Activated CD8-positive, alpha-beta T cell treated with anti-CD3 and anti-CD28 coated beads for 36 hours (primary cell): ENCODE measurements at places on chromosomes 11 and 22. TPM values are rescaled to one million over a fixed set of nuclear protein-coding genes. Genes with fewer than 3 reads are reported as not detected.

DNA sequence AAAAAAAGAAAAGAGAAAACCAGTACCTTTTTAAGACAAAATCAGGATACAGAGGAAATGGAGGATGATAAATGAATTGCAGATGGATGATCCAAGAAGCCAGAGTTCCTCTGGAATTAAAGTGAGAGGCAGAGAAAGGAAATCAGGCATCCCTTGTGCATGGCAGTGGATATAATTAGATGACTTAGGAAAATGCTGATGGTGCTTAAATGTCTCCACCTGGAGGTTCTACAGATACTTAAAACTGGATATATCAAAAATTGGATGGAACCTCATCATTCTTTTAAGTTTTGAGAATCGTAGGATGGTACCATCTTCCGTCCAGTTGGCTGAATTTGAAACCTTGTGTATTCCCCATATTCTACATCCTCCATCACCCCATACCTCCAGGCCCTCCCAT, 1040.0 kb downstream of the NTM start:
- DNase-seq, result no peak

DNA sequence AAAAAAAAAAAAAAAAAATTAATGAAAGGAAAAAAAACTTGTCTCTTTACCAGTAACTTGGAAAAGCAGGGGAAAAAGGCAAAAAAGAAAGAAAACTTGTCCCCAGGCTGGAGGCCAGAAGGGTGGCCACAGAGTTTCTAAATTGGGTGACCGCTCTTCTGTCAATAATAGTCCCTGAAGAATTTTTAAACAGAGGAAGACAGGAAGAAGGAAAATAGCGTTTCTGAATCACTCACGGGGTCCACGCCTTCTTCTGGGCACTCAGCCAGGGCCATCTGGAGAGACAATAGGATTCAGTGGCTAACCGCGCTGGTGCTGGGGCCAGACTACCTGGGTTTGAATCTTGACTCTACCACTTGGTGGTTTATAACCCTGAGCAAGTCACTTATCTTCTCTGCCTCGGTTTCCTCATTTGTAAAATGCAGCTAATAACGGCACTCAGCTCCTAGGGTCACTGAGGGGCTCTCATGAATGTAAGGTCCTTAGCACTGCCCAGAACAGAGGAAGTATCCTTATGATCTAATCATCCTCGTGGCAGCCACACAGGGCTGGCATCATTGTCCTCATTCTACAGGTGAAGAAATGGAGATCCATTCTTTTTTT, 7.0 kb downstream of the C11orf86 start:
- DNase-seq, result peak; percentile 66

DNA sequence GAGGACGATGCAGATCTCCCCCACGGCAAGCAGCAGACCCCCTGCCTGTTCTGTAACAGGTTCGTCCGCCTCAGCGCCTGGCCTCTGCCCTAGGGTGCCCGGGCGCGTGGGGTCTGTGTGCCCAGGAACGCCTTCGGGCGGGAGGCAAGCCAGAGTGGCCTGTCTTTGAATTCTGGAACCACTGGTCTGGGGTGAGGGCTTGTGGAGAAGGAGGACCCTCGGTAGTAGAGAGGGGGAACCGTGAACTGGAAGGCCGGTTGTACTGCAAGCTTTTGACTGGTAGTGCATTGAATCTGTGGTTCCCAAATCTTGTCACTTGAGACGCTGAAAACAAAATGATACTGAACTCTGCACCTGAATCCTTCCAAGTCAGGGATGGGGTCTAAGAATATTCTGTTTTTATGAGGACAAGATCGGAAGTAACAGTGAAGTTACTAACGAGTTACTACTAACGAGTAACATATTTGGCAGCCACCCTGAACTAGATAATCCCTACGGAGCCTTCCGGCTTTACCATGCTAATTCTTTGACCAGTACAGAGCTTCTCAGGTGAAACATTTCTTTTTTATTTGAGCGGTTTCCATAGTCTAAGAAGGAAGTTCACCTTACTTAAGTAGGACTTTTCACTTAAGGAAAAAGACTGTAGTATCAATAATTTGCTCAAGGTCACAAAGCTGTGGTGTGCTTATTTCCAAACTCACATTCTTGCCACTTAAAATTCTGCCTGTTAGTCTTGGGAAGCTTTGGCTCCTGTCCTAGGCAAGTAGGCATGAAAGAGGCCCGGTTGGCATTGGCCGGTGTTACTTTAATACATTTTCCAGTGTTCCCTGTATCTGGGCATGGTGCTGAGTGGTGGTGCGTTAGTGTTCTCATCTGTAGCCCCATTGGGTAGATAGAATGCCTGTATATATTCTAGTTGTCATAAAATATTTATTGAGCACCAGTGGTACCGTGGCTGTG, 860 bp downstream of the PRMT3 start:
- no peak for DNase-seq

OR5W2 gene
- not detected for total RNA-seq

SIK2 gene
- total RNA-seq, result 7.4 TPM

SPON1 gene
- total RNA-seq, result 1.4 TPM

AMPD3 gene
- total RNA-seq, result 34.2 TPM
